ENCODE measurements at places on chromosomes 4 and X. TPM values are rescaled to one million over a fixed set of nuclear protein-coding genes. Genes with fewer than 3 reads are reported as not detected.

DNA sequence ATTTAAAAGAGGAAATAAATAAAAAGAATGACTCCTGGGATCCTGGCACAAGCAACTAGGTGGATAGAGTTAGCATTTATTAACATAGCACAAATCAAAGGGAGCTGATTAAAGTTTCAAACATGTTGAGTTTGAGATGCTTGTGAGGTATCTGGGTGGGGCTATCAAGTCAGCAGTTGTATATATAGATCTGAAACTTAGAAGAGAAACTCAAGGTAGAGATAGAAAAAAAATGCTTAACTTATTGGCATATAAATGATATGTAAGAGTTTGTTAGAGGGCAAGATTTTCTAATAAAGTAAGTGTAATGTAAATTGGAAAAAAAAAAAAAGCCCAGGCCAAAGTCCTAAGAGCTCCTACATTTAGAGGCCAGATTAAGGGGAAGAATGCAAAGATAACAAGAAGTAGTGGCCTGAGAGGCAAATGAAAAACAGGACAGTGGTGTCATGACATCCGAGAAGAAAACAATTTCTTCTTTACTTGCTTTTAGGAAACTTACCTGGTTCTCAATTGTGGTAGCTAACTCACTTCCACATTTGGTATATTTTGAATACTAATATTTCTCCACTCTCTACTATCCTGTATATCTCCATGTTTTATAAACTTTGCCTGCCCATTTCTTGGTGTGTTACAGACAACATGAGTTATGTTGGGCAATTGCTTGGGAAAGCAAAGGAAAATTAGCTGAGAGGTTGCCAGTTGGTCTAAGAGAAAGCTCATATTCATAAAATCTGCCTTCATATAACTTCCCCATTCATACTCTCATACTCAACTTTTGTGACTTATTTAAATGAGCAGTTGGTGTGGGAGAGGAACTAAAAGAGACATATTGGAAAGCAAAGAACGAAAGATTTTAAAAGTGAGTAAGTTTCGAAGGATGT, 169.2 kb downstream of the PARM1 start:
- DNase-seq, result no peak

GRCh38 chr4:56078866-56079265, 130.1 kb downstream of the CEP135 start:
- DNase-seq, result no peak

GRCh38 chrX:22800806-22801205, 199.0 kb upstream of the DDX53 start:
- no peak for DNase-seq

- DNase-seq, result no peak
Measured at GRCh38 chr4:85265234-85265633, 209.7 kb upstream of the ARHGAP24 start.

DNA sequence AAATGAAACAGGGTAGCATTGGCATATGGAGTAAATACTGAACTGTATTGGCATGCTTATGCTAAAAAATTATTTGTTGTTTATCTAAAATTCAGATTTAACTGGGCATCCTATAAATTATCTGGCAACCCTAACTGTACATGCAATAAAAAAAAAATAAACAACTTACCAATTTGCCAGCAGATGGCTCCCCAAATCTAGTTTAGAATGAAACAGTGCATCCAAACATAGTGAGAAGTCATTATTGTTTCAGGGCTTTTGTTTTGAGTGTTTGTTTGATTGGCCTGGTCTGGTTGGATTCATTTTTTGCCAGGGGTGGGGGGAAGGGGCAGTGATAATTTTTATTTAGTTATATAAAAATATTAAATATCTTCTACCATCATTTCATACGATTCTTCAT, 12.8 kb upstream of the NSUN7 start:
- DNase-seq, result no peak

- DNase-seq, result no peak
Measured at GRCh38 chr4:85391589-85392410, 83.2 kb upstream of the ARHGAP24 start.

DNA sequence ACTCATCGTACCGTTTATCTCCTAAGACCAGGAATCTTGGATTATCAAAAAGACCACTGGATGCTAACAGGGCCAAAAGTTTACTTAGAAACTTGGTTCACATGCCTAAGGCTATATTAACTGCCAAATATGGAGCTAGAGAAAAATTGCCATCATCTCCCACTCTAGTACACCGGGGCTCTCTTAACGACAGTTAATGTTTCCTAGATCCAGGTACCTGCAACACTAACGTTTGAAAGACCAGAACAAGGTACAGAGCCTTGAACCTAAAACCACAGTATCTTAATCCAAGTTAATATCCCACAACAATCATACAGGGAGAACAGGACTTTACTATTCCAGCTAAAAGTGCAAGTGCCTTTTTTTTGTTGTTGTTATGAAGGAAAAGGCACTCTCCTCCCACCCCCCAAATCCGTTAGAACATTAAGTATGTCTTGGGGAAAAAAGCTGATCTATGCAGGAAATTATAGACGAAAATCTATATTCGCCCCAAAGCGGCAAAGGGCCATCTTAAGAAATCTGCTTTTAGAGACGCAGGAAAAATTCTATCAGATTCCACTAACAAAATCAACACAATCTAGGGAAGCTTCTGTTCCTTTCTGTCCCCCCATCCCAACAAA, 1.3 kb downstream of the G3BP2 start:
- DNase-seq, result no peak

Gene MAML3
- total RNA-seq, result 2.1 TPM
